Ureter (tissue), 1 donor: ENCODE measurements at places on chromosomes 1 and 21. TPM values are rescaled to one million over a fixed set of nuclear protein-coding genes. Genes with fewer than 3 reads are reported as not detected.

Gene NAV1
- total RNA-seq: 49.3 TPM

DNA sequence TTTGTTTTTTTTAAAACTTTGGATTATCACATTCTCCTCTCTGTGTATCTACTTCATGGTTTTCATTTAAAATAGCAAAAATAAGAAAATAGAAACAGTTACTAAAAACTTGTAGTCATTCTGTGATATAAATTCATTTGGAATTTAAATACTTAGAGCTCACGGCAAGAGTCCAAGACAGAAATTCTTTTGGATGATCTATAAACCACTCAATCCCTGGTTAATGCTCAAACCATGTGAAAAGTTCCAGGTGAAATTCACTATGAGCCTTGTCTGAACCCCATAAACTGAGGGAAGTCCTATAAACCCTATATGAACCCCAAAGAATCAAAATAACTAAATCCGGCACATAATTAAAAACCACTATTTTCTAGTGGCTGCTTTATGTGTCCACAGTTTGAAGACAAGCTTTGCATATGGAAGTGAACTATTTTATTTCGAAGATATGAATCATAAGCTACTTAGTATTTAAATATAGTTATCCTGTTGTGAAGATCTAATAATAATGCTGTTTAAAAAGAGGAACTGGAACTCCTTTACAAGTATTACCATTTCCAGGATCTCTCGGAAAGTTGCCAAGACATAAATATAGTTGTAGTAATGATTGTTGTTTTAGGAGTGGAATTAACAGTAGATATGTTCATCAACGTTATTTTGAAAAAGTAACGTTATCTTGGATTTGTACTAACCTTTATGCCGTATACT lies 163.5 kb downstream of the NFIA start:
- no peak for DNase-seq

- no peak for DNase-seq
Measured at GRCh38 chr1:22088331-22088730, 35.8 kb downstream of the CDC42 start.

GRCh38 chr1:9689971-9690381 lies 38.4 kb downstream of the PIK3CD start:
- DNase-seq: no peak

GRCh38 chr1:23249787-23250454 lies 32.6 kb upstream of the HTR1D start:
- no peak for DNase-seq
